ENCODE measurements at places on chromosomes 12 and 14.

- no peak for DNase-seq
Measured at GRCh38 chr14:31230573-31230958, 23.0 kb upstream of the HECTD1 start.

- DNase-seq = no peak
Measured at GRCh38 chr12:49138587-49138986, 7.4 kb upstream of the TUBA1B start.

- DNase-seq = no peak
Measured at GRCh38 chr14:68784226-68784910, 8.5 kb downstream of the ZFP36L1 start.

- DNase-seq = no peak
Measured at GRCh38 chr12:56581418-56582145, 48.5 kb downstream of the BAZ2A start.

DNA sequence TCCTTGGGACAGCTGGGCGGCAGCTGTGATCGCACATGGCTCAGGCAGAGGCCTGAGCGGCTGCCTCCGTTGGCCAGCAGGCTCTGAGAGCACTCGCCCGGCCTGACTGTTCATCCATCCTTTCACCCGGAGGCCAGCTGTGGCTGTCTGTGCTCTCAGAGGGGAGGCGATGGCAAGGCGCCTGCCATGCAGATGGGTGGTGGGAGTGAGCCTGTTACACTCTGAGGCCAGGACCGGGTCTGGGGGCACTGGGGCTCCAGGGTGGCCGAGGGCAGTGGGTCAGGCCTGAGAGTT lies 292.3 kb downstream of the TMEM121 start:
- no peak for DNase-seq

- no peak for DNase-seq
Measured at GRCh38 chr12:107864235-107864634, 89.7 kb downstream of the ASCL4 start.

DNA sequence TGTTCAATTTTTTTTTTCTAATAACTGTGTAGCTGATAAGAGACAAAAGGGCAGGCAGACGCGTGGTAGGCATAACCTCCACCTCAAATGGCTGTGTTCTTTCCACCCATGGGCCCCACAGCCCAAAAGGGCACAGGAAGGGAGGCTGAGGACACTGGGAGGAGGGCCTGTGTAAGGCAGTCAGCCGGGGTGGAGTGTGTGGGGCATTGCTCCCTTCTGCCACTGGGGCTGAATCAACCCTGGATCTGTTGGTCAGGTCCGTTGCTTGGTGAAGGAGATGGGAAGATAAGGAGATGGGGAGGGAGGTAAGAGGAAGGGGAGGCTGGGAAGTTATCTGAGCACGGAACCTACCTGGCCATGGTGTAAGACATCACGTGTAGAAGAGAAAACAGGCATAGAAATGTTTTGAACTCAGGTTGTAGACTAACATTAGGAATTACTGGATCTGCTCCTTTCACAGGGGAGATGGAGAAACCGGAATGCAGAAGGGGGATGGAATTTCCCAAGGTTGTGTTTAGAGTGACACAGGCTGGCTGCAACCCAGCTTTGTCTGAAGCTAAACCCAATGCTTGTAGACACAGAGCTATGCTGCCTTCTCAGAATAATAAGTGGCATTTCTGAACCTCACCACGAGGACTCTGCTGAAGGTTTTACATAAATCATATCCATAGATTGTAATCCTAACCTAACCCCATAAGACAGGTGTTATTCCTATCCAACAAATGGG lies 138.5 kb upstream of the NOS1 start:
- DNase-seq = no peak

GRCh38 chr14:92726135-92726932 lies 22.1 kb downstream of the LGMN start:
- no peak for DNase-seq

DNA sequence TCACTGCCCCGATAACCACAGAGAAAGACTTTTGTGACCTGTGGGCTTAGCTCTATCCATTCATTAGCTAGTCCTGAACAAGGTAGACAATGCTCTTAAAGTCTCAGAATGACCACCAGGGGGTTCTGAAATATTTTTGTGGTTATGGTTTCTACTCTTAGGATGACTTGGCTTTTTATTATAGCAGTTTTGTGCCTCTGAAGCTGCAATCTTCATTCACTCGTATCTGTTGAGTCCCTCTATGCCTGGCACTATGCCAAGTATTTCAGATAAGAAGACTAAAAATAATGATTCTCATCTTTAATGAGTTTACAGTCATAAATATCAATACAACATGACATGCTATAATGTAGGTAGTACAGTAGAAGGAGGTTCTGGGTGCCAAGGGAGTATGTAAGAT lies 130.8 kb upstream of the TRHDE start:
- no peak for DNase-seq

DNA sequence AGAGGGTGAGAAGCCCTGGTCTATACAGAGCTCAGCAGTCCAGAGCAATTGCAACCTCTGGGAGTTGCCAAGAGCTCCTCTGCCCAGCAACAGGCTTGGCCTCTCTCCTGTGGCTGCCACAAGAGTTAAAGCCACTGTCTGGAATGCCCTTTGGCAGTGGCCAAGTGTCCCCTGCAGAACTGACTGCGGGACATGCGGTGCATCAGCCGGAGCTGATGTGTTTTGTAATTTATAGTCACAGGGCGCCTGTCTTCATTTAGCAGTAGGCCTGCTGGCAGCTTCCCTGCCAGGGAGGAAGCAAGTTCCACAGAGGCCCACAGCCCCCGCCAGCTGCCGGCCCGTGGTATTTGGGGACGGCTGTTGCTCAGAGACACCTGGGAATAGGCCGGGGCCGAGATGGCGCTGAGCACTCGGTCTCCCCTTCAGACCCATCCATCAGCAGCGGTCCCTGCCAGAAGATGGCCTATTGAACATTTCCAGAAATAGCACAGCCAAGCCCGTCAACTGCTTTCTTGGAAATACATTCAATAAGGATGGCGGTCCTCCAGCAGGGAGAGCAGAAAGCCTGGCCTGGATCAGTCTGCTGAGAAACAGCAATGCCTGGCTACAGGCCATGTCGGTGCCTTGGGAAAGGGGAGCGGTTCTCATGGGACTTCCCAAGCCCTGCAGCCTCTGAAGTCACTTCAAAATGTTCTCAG lies 217.4 kb downstream of the CRADD start:
- no peak for DNase-seq

DNA sequence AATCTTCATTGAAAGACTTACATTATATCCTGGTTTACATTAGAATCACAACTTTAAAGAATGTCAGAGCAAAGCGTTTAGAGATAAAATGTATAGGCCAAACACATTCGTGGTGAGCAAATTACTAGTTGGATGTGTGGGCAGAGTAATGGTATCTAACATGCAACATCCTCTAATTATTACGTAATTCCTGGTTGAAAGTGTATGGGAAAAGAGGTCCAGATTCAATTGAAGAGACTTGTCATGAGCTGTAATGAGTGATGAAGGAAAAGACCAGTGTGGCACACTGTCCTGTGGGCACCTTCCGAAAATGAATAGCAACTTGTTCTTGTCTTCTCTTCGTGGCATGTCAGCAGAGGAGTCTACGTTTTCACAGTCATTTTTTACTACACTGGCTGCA lies 192.8 kb downstream of the LRIG3 start:
- no peak for DNase-seq

GRCh38 chr12:47343684-47344567 lies 264.2 kb upstream of the AMIGO2 start:
- no peak for DNase-seq

- no peak for DNase-seq
Measured at GRCh38 chr12:117092511-117092780, 6.8 kb downstream of the TESC start.

DNA sequence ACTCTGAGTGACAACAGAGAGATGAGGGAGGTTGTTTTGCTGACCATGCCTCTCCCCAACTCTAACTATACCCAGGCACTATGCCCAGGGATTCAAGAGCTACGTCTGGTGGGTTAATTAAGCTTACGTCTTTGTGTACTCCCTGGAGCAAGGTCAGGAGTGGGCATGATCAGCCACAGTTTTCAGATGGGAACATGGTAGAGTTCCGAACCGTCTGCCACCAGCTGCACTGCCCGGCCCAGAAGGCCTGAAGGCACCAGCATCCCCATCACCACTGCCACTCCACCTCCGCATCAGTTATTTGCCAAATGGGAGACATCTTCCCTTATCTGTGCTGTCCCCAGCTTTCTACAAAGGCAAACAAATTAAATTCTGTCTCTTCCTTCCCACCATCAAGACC lies 11.1 kb upstream of the GPX2 start:
- no peak for DNase-seq

DNA sequence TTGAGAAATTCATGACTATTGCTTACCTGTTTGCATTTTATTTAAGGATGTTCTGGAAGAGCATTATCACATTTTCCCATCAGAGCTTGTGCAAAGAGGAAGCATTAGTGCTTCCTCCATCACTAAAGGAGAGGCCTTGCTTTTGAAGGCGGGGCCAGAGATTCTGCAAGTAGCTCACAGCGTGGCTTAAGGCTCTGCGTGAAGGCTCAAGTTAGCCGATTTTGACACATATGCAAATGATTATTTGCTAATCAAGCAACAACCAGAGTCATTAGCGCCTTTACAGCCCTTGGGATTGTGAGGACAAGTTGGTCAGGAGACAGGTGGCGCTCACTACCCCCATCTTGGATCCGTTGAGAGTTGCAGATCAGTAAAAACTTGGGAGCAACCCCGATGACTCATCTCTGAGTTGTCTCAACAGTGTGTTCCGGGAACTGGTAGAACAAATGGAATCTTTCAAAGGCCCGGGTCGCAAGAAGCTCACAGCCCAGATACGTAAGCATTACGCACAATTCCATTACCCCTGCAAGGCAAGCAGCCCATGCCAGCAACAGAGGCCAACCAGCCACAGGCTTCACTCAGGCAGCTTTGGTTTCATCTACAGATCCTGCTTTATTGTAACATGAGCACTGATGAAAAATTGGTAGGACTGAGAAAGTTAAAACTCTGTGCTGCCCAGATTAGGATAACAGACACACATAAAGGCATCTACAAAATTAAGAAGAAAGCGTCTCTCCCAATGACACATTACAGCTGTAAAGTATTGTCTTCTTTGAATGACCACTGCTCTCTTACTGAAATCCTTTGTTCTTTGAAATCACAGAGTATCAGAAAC lies 34.9 kb upstream of the SPTSSA start:
- DNase-seq = no peak

DNA sequence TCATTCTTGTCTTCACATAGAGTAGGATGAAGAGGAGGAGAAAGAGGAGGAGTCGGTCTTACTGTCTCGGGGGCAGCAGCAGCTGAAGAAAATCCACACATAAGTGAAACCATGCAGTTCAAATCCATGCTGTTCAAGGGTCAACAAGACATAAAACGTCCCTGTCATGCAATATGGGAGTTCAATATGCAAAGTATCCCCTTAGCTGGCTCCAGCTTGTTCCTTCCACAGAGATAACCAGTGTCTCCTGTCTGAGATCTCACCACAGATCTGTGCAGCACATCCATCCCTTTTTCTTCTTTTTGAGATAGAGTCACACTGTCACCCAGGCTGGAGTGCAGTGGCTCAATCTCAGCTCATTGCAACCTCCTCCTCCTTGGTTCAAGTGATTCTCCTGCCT lies 357.5 kb downstream of the GALC start:
- DNase-seq = no peak

DNA sequence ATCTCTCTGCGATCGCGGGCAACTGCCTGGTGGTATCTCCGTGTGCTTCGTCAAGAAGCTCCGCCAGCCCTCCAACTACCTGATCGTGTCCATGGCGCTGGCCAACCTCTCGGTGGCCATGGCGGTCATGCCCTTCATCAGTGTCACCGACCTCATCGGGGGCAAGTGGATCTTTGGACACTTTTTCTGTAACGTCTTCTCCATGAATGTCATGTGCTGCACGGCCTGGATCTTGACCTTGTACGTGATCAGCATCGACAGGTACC lies 1.6 kb upstream of the HEBP1 start:
- no peak for DNase-seq

GRCh38 chr14:105502446-105503295 lies 11.6 kb downstream of the TEDC1 start:
- no peak for DNase-seq

GRCh38 chr12:23209793-23210192 lies 584.8 kb downstream of the ETNK1 start:
- no peak for DNase-seq

- no peak for DNase-seq
Measured at GRCh38 chr14:50758305-50758704, 72.7 kb downstream of the NIN start.

- DNase-seq = no peak
Measured at GRCh38 chr12:53381731-53382630, 2.0 kb downstream of the SP1 start.

DNA sequence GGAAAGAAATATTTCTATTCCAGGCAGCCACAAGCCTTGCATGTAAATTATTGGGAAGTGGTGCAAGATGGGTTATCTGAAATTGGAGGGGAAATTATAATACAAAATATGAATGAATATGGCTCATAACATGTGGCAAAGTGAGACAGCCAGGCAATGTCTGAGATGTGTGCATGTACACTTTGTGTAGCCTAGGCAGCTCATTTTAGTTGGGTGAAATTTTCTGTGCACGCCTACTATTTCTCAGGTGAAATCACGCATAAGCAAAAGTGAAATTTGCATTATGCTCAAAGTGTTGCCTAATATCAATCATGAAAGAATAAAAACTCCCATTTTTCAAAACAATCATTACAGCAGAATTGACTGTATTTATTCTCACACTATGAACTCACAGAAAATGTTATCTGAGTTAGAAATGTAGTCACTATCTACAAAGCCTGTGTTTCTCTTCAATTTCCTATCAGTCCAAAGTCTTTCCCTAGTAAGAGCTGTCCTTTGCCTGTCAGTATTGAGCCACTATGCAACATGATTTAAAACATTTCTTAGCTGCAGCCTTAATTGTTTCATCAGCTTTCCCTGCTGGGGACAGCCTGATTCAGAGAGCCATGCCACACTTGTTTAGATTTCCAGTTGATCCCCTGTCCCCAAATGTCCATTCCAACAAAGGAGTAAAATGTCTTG lies 80.7 kb downstream of the EPS8 start:
- DNase-seq = no peak

- DNase-seq = no peak
Measured at GRCh38 chr12:51472984-51473383, 48.4 kb downstream of the SLC4A8 start.

- no peak for DNase-seq
Measured at GRCh38 chr14:88242446-88242845, 80.6 kb downstream of the KCNK10 start.

GRCh38 chr14:103516426-103517173 lies 6.0 kb downstream of the CKB start:
- DNase-seq = no peak
